Cardiac fibroblast (primary cell): ENCODE measurements at places on chromosomes 7 and 10.

DNA sequence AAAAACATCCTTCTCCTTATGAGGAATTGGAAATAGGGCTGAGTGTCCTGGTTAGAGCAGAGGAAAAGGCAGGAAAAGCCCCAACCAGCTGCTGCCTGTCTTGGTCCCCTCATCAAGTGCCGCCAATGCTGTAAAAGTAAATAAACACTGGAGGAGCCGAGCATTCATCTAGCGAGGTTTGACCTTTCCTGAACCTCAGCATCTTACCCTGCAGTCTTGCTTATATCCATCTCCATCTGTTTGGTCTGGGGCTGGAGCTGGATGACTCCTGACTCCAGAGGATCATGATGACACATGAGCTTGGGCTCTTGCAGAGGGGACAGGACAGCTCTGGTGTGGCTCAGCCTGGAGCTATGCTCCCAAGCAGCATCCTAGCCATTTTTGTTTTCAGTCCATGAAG lies 501.1 kb downstream of the TNS3 start:
- no peak for DNase-seq

DNA sequence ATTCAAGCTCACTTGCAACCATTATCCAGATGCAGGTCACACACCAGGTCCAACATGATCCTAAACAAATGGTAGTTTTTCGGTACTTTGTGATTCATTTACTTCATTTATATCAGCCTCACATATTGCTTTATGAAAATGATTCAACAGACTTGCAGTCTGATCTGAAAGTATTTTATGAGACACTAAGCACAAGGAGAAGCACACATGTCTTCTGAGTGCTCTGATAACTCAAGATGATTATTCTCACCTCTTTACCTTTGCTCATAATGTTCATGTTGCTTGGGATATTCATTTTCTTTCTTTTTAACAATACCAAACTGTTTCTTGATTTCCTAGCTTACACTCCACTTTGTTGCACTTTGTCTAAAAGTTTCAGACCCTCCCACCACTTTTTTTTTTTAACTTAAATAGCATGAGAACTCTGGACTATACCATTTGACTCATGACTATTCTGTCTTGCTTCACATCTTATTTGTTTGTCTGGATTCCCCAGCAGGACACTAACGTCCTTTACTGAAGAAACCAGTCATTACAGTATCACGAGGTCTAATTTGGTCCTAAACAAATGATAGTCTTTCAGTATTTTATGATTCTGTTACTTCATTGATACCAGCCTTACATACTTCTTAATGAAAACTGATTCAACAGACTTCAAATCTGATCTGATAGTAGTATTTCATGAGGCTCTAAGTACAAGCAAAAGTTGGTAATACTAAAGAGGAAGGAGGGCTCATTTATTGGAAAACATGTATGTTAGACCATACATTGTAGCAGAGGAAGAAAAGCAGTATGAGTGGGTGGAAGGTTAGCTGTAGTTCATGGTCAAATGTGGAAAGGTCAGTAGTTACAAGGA lies 171.8 kb upstream of the AHR start:
- DNase-seq: no peak

- DNase-seq: peak; percentile 27
These were observed 681 bp upstream of the SPOCK2 start for GRCh38 chr10:72088889-72089575.

- no peak for DNase-seq
These were observed 102.0 kb upstream of the CTBP2 start for GRCh38 chr10:125262409-125262808.

DNA sequence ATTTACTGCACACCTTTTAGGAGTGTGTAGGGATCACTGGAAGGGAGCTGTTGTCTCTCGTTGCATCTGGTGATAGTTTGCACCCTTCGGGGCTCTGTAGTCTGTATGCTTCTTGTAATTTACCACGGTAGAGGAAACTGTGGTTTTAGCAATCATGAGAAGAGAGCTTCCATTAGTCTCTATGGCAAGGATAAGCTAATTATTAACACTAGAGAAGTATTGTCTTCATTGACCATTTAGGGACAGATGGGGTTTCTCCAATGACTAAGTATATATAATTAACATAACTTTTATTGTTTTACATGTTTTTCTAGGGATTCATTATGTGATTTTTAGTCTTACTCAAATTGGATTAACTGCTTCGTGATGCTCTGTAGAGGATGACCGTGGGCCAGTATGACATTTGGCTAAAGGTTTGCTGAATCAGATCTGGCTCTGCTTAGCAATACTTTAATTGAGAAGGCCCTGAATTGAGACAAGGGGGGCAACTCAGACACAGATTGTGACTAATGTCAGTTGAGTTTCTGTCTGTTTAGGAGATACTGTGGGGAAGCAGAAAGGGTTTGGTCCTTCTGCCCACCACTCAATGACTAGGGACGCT lies 8.7 kb downstream of the SLC18A2 start:
- DNase-seq: no peak

GRCh38 chr10:5272065-5272803 lies 75.6 kb downstream of the AKR1C4 start:
- DNase-seq: no peak

DNA sequence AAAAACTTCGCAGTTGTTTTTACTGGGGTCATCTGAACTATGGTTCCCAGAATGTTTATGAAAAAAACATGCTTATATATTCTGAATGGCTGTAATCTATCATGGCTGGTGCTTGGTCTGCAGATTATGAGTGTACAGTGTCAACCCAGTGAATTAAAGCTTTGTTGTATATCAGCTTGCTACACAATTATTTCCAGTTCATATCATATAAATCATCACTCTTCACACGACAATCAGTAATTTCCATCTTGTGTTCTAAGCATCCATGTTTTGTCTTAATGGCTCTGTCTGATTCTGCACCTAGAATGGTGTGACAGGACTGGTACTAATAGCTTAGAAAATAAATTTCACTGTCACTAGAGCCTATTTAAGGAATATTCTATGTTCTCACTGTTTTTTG lies 83.6 kb downstream of the CABCOCO1 start:
- no peak for DNase-seq

- no peak for DNase-seq
These were observed 43.1 kb downstream of the MET start for GRCh38 chr7:116715077-116715476.

GRCh38 chr7:37007691-37008090 lies 283.4 kb upstream of the AOAH start:
- DNase-seq: no peak

DNA sequence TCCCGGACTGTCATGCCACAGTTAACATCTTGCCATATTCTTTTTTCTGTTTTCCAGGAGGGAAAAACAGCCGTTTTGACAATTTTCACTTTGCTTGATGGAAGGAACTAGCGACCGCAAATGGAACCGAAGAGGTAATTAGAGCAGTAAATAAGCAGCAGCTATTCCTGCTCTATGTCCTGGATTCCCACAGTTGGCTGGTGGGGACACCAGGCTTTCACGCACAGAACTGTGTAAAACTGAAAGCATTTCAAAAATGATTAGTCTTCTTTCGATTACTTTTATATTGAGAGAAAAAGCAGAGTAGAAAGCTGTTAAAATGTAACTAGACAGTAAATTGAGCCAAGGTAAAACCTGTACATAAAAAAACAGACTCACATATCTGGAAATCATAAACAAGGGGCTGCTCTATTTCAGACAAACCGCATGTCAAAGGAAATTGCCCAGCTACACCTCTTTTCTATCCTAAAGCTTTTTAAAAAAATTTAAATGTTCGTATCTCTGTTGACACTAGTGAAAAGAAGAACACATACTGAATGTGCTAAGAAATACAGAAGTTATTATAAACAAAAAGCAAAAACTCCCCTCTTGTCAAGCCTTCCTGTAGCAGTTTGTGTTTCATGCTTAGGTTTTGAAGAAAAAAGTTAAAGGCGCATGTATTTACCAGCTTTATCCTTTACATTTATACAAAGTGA lies 93.4 kb downstream of the RNF216 start:
- DNase-seq: no peak

DNA sequence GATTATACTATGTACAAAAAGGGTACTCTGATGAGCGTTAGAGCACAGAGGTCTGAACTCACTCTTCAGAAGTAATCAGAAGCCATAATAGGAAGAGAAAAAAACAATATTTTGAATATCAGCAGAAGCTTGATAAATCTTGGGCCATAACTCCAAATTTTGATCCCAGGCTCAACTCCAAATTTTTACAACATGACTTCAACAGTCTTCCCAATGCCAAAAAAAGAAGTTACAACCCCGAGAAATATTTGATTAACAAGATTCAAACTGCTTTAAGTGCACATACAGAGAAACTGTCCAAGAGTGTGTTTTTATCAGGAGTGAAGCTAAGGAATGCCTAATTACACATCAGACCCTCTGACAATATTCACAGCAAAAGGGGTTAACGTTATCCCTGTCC lies 7.5 kb downstream of the MPP7 start:
- no peak for DNase-seq
